ENCODE measurements at places on chromosomes 1 and 21.

DNA sequence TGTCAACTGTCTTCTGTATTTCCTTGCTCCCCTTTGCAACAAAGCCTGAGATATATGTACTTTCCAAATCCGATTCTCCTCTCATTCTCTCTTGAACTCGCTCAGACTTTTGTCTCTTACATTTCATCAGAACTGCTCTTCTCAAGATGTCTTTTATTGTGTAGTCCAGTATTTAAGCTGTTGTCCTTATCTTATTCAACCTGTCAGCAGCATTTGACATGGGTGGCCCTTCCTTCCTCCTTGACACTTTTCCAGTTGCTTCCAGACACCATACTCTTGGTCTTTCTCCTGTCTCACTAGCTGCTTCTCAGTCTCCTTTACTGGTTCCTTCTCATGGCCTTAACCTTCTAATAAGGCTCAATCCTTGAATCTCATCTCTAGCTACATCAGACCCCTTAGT, 47.0 kb downstream of the TSNAX start:
- no peak for DNase-seq

DNA sequence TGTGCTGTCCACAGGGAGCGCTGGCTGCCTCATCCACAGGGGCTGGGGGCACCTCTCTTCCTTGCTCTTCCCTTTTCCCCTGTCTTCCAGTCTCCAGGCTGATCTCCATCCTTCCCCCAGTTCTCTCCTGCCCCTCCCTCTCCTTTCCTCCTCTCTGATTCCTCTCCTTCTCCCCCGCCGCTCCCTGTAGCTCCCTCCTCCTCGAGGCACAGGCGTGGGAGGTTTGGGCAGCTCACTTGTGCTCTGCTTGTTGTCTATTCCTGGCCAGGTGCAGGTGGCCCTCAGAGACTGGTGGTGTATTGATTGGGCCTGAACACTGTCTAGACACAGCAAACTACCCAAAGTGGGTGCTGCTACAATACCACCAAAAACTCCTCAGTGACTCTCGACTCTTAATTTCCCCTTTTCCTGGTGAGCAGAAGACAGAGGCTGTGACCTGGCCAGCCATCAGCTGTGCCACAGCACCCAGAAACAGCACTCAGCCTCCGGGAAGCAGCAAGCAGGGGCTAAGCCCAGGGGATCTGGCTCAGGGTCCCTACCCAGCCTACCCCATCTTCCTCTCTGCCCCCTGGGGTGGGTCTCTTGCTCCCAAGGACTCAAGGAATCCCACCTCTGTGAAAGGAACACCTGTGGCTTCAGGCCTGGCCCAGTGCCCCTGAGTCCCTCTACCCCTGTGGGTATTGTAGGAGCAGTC, 93.3 kb downstream of the DDX20 start:
- no peak for DNase-seq

DNA sequence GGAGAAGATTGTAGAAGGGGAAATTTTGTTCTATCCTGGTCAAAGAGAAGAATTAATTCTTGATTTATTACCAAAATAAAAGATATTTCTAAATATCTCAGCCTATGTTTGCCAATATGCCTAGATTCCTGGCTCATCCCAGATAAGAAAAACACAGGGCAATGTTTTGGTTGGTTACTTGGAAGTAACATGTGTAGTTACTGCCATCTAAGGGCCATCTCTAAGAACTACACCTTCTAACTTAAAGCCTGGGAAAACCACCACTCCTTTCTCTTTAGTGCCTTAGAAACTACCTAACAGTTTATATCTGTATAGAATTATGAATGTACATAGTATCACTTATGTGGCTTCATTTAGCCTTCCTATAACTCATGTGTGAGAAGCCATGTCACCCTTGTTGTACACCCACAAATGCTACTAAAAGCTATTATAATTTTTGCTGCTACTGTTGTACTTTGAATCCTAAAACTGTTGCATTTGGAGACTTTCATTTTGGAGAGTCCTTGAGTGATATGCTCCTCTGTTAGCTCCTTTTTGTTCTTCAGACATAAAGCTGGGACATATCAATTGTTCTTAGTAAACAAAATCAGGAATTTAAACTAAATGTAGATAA, 4.5 kb downstream of the AIM2 start:
- peak; percentile 68 for DNase-seq

GRCh38 chr1:67978890-67979516, 71.4 kb downstream of the DIRAS3 start:
- DNase-seq = peak; percentile 69

- DNase-seq = peak; percentile 74
These were observed 58.1 kb downstream of the SCCPDH start for GRCh38 chr1:246782120-246782900.

DNA sequence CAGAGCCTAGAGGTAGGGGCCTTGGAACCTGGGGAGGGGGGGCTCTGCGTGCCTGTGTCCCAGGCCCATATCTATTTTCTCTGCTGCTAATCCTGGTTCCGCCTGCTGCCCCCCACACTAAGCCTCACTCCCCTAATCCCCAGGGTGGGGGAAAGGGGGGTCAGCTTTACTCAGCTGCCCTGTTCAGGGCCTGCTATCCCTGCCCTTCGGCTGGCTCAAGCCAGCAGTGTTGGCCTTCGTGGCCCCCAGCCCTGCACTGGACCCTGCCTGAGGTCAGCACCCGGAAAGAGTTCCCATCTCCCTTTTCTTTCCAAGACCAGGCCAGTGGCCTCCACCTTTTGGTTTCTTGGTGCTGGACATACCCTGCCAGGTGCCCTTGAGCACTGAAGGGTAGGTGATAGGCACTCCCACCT, 8.4 kb downstream of the ZBTB7B start:
- DNase-seq = no peak

DNA sequence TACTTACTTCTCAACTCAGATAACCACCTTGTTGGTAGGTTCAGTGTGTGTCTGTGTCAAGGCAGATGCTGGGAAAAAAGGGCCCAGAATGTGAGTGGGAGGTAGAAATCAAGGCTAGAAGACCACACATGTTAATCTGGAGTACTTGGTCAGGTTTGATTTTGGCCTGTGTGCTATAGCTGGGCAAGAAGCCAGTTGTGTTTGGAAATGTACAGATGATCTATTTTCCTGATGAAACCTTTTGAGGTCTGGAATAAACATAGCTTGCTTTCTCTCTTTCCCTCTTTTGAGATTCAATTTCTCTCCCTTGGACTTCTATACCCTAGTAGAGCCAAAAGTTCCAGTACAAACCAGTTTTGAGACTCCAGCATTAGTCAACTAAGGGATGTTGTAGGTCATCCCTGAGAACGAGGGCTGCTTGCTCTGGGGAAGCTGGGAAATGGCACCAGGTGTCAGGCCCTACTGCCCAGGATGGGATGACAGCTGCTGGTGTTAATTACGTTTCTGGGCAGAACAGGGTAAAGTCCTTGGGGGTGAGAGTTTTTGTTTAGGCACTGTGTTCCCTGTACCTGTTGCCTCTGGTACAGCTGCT, 15.8 kb downstream of the MAPKAPK2 start:
- peak; percentile 57 for DNase-seq

- DNase-seq = no peak
These were observed 2.2 kb upstream of the FYB2 start for GRCh38 chr1:56821462-56821797.

DNA sequence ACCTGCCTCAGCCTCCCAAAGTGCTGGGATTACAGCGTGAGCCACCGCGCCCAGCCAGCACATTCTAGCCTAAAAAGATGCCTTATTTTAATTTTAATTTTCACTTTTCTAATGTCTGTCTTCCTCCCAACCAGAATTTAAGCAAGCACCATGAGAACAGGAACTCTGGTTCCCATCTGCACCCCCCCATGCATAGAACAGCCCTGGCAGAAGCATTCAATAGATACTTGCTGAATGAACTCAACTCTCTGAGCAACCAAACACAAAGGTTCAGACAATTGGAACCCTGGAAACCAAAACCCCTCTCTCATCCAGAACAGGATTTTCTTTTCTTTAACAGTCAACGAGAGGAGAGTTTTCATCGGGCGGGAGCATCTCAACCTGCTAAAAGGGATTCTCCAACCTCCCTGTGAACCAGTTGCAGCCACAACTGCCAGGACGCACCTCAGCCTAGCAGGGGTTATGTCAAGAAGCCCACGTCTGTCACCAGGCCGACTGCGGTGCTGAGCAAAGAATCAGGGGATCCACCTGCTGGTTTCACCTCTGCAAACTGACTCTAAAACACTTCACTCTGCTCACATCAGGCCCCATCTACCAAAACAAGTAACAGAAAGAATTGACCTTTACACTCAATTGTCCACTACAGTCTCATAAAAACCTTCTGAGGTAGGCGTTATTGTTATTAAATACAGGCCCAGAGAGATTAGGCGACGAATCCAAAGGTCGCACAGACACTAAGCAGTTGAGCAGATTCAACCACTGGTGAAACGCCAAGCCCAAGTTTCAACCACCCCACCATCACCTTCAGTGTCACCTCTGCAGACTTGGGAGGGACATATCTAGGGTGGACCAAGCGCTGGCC, 1.7 kb downstream of the KIAA2013 start:
- DNase-seq = no peak

GRCh38 chr1:183209533-183210158, 23.6 kb downstream of the LAMC2 start:
- peak; percentile 90 for DNase-seq

DNA sequence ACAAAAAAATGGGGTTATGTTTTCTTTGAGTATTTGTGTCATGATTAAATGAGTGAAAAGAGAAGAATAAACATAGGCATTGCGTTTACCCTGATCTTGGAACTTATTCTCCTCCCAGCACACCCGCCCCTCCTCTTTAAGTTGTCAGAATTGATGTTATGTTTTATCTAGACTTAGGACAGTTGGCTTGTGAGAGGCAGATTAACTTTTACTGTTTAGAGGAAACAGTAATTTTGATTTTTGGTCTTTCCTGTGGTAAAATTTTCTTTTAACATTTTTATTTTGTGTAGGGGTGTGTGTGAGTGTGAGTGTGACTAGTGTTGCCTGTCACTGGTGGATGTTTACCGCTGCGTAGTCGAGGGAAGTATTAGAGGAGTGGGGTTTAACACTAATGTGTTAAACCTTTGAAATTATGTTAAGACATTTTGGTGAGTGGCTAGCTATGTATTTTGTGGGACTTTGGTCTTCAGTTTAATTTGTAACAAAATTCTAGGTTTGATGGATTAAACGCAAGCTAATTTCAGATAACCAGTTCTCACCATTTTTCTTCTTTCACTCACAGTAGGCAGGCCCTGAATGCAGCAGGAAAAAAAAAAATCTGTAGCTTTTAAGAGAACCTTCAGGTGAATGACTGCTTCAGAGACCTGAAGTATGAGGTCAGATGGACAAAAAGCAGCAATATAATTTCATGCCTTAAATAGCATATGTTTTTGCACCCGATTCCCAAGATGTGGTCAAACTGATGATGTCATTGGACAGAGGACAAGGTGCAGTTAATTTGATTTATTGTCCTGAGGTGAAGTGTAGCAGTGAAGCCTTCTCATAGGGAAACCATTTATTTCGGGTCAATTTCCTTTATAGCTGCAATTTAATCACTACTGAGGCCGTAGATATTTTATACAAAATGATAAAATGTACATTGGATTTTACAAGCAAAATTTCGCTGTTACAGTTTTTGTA, 2.7 kb downstream of the POU2F1 start:
- peak; percentile 57 for DNase-seq

DNA sequence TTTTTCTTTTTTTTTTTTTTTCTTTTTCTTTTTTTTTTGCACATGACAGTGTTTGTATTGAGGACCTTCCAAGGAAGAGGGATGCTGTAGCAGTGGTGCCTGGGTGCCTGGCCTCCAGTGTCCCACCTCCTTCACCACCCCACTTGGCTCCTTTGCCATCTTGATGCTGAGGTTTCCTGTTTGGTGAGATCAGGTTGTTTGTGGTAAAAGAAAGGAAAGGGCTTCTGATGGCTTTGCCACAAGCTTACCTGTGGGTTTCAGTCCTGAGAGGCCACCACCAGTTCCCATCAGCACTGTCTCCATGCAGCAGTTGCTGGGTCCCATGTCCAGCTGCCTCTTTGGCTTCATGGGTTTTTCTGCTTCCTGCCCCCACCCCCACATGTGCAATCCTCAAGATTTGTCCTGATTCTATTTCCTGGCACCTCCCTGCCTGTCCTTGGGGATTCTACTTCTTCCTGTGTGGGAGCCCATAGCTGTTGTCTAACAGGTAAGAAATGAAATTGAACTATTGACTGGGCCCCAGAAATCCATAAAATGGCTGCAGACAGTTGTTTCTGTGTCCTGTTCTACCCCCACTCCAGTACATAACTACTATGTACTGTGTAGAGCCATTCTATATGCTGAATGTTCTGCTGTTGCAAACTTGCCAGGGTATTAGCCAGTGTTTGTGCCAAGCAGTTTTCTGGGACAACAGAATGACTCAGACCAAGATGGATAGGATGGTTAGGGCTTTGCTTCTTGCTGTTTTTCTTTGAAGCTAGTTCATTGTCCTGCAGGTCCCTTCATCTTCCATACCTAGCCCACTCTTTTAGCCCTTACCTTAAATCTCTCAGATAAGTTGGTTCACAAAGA, 4.2 kb upstream of the CCDC28B start:
- DNase-seq = no peak

DNA sequence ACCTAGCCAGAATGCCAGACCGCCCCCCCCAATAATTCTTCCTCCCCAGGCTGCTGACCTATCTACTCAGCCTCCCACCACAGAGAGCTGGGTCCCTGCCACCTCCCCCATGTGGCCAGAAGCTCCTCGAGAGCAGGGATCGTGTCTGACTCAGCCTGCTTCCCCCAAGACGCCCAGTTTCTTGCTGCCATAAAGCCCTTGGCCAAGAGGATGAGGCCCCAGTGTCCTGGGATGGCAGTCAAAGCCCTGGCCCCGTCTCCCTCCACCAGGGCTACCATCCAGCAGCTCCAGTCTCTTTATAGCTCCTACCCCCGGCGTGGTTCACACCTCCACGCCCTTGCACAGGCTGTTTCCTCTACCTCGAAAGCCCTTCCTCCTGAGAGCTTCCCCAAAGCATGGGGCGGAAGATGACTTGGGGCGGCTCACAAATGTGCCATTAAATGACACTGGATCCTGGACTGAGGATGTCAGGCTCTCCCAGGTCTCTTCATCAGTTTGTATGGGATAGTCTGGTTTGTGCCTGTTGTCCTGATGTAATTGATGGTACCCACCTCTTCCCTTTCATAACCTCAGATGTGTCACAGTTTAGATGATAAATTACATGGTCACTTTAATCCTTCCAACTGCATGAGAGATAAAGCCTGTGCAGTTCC, 13.2 kb downstream of the ADGRB2 start:
- peak; percentile 47 for DNase-seq

- DNase-seq = no peak
These were observed 3.2 kb downstream of the ZFYVE9 start for GRCh38 chr1:52145137-52145536.

- DNase-seq = no peak
These were observed 85.3 kb downstream of the PLXNA2 start for GRCh38 chr1:208158640-208159554.

- peak; percentile 72 for DNase-seq
These were observed 570.2 kb downstream of the DPYD start for GRCh38 chr1:97350662-97351061.

- peak; percentile 9 for DNase-seq
These were observed 908 bp downstream of the DDI2 start for GRCh38 chr1:15618077-15618654.

GRCh38 chr1:27979151-27979858, 19.5 kb downstream of the XKR8 start:
- DNase-seq = peak; percentile 77

GRCh38 chr1:180889325-180889724, 23.4 kb upstream of the KIAA1614 start:
- no peak for DNase-seq
